ENCODE measurements at places on chromosomes 11 and 22. TPM values are rescaled to one million over a fixed set of nuclear protein-coding genes. Genes with fewer than 3 reads are reported as not detected.

GGTLC2 gene
- total RNA-seq: not detected

LDHAL6A gene
- not detected for total RNA-seq

IGF2 gene
- 0.83 TPM for total RNA-seq

LRRC74B gene
- not detected for total RNA-seq

MSANTD2 gene
- total RNA-seq: 6.5 TPM

CYB561A3 gene
- 105 TPM for total RNA-seq

MS4A14 gene
- total RNA-seq: not detected

RASD2 gene
- total RNA-seq: not detected

H19 gene
- total RNA-seq: 2.3 TPM

CHORDC1 gene
- total RNA-seq: 78.6 TPM

FGF3 gene
- total RNA-seq: not detected

OR5D14 gene
- not detected for total RNA-seq

MAPK8IP1 gene
- 3.3 TPM for total RNA-seq

SEC14L6 gene
- total RNA-seq: 0.15 TPM

NLRP14 gene
- total RNA-seq: not detected

OR8D1 gene
- total RNA-seq: not detected

CHRM4 gene
- total RNA-seq: 0.08 TPM

OR4D5 gene
- total RNA-seq: not detected

RAB36 gene
- 1.8 TPM for total RNA-seq

FIBIN gene
- total RNA-seq: 61.7 TPM

MGAT3 gene
- total RNA-seq: 0.23 TPM

APLNR gene
- 0.35 TPM for total RNA-seq

SLC5A12 gene
- total RNA-seq: not detected

NEFH gene
- total RNA-seq: 0.08 TPM

B3GAT3 gene
- total RNA-seq: 20.3 TPM

TMEM126B gene
- 27.3 TPM for total RNA-seq

P2RX3 gene
- total RNA-seq: not detected

OR52E8 gene
- not detected for total RNA-seq

SSRP1 gene
- 71.0 TPM for total RNA-seq

APOL5 gene
- total RNA-seq: not detected

C1QTNF4 gene
- 0.08 TPM for total RNA-seq

SLC6A5 gene
- not detected for total RNA-seq

OVOL1 gene
- total RNA-seq: not detected

LINC01488 gene
- total RNA-seq: 0.08 TPM

POTEH gene
- total RNA-seq: not detected

OR8H3 gene
- not detected for total RNA-seq

CARD10 gene
- total RNA-seq: 4.3 TPM

TNNT3 gene
- 0.15 TPM for total RNA-seq

MRGPRE gene
- total RNA-seq: not detected

KRTAP5-8 gene
- total RNA-seq: not detected

TUBA8 gene
- total RNA-seq: 0.75 TPM

PANX2 gene
- 0.35 TPM for total RNA-seq

ARHGAP32 gene
- 12.2 TPM for total RNA-seq

ZP1 gene
- 0.12 TPM for total RNA-seq

RTN4RL2 gene
- total RNA-seq: 0.12 TPM

MS4A15 gene
- not detected for total RNA-seq

APOBEC3B gene
- total RNA-seq: 0.82 TPM

APOA5 gene
- total RNA-seq: not detected

KRTAP5-1 gene
- total RNA-seq: not detected

BAIAP2L2 gene
- total RNA-seq: 1.1 TPM

OR52I1 gene
- total RNA-seq: not detected
